ENCODE measurements at places on chromosomes 11 and 22. TPM values are rescaled to one million over a fixed set of nuclear protein-coding genes. Genes with fewer than 3 reads are reported as not detected.

- no peak for DNase-seq
Measured at GRCh38 chr11:105407101-105407500, 202.8 kb upstream of the GRIA4 start.

DNA sequence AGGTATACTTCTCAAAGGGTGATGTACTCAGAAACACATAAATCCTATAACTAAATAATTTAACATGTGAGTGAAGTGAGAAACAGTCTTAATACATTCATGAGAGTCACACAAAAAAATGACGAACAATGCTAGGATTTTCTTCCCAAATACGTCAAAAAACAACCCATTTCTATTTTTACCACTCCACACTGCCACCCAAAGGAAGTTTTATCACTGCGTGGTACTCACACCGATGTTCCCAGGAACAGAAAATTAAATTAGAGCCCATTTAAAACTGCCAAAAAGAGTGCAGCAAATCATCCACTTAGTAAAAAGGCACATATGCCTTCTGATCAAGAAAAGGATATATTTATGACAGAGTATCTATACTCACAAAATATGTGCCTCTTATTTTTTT is 710.9 kb upstream of the FAT3 start:
- no peak for DNase-seq

The SNRPD3 gene
- total RNA-seq: 86.7 TPM

The CHRM4 gene
- 8.5 TPM for total RNA-seq

The SLCO2B1 gene
- not detected for total RNA-seq

Measured in glutamatergic neuron (in vitro differentiated cells).